ENCODE measurements at places on chromosomes 6 and 20.

DNA sequence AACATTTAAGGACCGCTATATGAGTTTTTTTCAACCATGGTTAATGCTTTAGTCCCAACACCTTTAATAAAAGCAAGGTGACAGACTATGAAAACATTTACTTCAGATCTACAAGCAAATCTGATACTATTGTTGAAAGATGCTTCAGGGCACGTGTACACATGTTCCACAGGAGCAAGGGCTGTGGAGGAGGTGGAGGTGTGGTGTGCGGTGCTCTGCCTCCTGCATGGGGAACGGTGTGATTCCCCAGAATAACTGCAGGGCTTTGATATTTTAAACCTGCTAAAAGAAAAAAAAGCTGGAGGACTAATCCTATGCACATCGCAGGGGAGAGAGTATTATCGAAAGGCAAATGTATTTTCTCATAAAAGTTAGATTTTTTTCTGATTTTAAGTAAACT, 188.1 kb upstream of the CEP162 start:
- DNase-seq = no peak

DNA sequence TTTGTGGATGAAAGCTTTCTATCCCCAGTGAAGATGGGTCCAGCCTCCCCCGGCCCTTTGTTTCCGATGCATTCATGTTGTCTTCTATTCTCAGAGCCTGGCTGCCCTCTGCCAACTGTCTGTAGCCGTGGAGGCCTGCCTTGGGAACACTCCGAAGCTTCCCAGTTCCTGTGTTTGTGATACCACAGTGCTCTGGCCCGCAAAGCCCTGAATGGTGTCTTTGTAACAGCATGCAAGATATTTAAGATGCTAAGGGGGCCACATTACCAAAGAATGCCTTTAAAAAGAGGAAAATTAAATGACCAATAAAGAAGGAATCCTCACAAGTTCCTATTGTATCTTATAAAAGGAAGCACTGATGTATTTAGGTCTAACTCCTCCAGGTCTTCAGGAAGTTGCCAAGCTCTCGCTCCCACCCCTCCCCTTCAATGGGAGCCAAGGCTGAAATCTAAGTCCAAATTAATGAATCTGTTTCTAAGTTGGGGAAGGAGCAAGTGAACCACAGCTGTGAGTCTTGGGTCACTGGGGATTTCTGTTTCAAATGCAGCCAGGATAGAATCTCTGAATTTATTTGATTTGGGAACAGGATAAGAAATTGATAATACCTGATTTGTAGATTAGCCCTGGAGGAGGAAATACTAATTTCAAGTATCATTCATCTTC, 596.1 kb downstream of the QKI start:
- no peak for DNase-seq

- DNase-seq = no peak
Measured at GRCh38 chr20:9626357-9626756, 112.0 kb downstream of the LAMP5 start.

DNA sequence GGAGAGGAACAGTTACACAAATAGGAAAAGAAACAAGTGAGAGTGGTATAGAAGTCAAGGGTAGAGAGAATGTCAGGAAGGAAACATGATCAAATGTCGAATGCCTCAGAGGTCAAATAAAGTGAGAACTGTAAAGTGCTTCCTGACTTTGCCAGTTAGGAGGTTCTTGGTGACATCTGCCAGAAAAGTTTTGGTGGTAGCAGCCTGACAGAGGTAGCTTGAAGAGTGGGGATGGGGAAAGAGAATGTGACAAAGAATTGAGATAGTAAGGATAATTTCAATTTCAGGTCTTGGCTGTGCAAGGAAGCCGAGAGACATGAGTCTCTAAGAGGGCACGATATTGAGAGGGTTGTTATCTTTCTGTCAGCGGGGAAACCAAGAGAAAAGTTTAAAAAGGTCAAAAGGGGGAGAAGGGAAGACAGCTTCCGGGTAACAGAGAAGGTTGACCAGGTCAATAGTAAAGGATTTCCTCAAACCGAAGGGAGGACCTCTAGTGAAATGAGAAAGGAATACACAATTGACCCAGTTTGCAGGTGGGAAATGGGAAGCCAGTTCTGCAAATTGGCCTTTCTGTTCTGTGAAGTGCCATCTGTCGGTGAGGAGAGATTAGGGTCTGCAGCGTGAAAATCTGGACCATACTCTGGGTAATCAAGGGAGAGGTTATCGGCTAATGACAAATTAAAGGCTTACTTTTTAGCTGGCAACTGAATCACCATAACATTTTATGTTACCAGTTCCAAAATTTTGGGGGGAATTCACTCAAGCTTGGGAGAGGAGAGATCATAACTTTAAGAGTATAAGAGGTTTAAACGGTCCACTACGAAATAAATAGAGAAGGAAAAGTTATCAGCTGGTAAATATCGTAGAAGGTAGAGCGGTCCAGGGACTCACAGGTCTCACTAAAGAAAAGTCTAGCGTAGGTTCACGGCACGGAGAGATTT, 973 bp upstream of the BRD2 start:
- peak; percentile 60 for DNase-seq

GRCh38 chr20:63021356-63022321, 14.9 kb upstream of the BHLHE23 start:
- DNase-seq = no peak

DNA sequence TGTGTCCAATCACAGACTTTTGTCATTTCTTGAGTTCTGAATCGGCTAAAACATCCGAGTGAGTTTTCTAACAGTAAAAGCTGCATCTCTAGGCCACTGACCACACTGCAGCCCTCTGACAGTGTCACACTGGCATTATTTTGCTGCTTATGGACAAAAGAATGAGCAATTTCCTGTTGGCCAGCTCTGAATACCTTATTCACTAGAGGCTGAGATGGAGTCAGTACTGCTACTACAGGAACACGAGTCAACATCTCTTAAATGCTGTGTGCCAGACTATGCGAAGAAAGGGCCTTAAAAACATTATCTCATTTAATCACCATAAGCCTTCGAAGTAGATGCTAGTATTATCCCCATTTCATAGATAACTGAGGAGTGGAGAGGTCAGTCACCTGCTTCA, 42.5 kb upstream of the IPCEF1 start:
- peak; percentile 51 for DNase-seq

GRCh38 chr6:33276581-33276863, 401 bp upstream of the B3GALT4 start:
- no peak for DNase-seq

Data from fibroblast of skin of right quadriceps (primary cell).